NCI-H1694 treated with DMSO at 0.1 percent for 48 hours (cell line): ENCODE measurements at places on chromosomes 16 and 17.
A peak's percentile ranks its signal among the peaks of the same experiment; 100 is the strongest.

- DNase-seq, result no peak
These were observed 7.3 kb downstream of the C16orf86 start for GRCh38 chr16:67673712-67674580.

GRCh38 chr16:85844786-85845185 is 45.3 kb downstream of the COX4I1 start:
- DNase-seq, result no peak

DNA sequence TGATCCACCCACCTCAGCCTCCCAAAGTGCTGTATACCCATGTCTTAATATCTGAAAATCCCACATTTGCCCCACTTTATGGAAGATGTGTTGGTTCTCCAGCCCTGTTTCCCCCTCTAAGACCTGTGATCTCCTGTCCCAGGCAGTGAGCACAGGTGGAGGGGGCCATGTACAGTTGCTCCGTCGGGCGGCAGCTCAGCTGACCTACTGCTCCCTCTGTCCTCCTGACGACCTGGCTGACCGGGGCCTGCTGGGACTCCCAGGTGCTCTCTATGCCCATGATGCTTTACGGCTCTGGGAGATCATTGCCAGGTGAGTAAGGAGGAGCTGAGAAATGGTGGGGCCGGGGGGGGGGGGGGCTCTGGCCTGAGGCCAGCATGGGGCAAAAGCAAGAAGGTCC is 6.7 kb upstream of the RNASEK start:
- no peak for DNase-seq

- DNase-seq, result peak; percentile 6
These were observed 44.9 kb upstream of the DNAJA2 start for GRCh38 chr16:47018223-47018891.

GRCh38 chr16:55002419-55002818 is 71.8 kb downstream of the IRX5 start:
- no peak for DNase-seq

DNA sequence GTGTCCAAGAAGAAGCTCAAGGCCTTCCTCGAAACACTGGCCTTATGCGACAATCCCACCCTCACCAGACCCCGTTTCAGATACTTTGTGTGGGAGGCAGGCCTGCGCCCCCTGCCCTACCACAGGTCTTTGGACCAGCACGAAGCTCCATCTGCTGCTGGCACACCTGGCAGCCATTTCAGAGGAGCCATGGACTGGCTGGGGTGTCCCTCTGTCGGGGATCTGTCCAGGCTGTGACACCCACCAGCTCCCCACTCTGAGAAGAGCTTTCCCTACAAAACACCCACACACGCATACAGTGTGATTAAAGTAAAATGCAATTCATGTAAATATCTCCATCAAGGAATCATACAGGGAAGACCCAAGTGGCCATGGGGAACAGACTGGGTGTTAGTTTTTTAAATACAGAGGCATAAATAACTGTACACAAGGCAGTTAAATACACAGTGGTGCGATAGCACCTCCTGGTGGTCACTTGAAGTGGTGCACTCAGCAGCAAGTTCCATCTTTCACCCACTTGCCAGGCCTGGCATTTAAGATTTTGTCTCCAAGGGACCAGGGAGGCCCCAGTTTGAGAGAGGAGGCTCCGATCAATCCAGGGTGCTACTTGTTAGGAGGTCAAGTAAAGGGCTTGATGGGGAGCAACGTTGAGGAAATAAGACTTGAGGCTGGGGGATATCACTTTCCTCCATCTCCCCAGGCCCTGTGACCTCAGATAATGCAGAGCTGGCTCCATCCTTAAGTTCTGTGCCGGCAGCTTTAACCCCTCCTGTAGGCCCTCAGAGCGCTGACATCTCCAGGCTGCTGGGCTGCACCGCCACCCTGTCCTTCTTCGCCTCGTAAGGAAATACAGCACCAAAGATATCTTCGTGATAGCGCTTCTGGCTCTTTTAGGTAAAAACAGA is 43.6 kb downstream of the NOS2 start:
- peak; percentile 56 for DNase-seq

GRCh38 chr16:70653809-70654771 is 7.7 kb downstream of the IL34 start:
- DNase-seq, result peak; percentile 70

- DNase-seq, result no peak
These were observed 293.2 kb downstream of the WWOX start for GRCh38 chr16:78392585-78393195.

DNA sequence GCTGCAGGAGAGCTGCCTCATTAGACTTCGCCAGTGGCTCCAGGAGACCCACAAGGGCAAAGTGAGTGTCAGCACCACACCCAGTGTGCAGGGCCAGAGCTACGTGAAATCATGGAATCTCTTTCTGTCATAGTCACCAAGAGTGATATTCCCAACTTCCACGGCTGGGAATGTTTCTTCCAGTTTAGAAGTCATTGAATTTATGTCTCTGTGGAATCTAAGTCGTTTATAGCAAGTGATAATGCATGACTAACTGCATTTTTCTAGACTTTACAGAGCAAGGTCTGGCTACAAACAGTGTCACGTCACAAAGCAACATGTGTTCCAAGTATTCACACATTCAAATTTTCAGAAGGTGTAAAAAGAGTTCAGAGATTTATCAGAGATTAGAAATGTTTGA is 55.5 kb downstream of the SEC14L1 start:
- DNase-seq, result no peak

DNA sequence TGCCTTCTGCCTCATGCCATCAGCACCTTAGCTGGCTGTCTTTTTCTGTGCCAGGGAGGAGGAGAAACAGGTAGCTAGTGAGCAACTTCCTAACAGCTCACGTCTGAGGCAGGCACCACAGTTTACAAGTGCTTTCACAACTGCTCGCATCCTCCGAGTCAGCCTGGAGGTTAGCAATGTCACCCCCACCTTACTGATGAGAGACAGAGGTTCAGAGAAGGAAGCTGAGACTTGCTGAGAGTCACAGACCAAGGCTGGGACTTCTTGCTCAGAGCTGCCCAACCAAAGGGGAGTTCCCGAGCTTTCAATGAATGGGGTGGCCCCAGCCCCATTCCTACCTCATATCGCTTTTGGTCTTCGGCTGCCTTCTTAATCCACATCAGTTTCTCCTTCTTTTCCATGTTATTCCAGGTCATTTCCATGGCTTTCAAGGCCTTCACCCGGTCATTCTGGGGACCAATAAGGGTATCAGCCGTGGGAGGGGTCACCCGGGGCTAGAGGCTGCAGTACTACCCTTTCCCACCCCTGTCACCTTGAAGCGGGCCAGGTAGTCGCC is 9.6 kb downstream of the UBTF start:
- no peak for DNase-seq

- DNase-seq, result peak; percentile 90
These were observed 229.8 kb downstream of the KATNIP start for GRCh38 chr16:27779641-27780164.

GRCh38 chr16:83681381-83681956 is 126.3 kb upstream of the HSBP1 start:
- no peak for DNase-seq

GRCh38 chr16:86519007-86519648 is 8.8 kb downstream of the FOXF1 start:
- DNase-seq, result no peak

DNA sequence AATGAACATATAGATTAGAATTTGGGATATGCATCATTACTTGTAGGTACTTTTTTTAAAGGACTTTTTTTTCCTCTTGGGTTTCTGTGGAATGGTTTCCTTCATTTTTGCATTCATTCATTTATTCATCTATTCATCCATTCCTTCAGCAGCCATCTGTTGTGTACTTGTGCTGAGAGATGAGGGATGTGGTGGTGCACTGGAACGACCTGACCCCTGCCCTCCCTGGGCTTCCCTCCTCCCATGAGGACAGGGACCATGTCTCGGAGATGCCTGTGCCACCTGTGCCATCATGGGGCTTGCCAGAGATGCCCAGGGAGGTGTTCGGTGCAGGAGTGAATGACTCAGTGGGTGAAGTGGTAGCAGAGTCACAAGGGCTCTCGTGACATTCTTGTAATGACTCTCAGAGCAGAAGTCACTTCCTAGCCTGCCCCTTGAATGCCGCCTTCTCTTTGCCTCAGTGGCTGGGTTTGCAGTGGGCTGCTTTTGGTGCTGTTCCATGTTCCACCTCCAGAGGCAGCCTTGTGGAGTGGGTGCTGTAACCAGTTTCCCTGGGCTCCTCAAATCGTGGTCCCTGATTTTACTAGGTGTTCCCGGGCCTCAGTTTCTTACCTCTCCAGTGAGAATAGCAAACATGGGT is 43.9 kb downstream of the CLEC16A start:
- no peak for DNase-seq

- DNase-seq, result no peak
These were observed 3.6 kb upstream of the WDR24 start for GRCh38 chr16:693766-694165.

GRCh38 chr17:34582185-34582900 is 3.0 kb downstream of the TMEM132E start:
- no peak for DNase-seq

DNA sequence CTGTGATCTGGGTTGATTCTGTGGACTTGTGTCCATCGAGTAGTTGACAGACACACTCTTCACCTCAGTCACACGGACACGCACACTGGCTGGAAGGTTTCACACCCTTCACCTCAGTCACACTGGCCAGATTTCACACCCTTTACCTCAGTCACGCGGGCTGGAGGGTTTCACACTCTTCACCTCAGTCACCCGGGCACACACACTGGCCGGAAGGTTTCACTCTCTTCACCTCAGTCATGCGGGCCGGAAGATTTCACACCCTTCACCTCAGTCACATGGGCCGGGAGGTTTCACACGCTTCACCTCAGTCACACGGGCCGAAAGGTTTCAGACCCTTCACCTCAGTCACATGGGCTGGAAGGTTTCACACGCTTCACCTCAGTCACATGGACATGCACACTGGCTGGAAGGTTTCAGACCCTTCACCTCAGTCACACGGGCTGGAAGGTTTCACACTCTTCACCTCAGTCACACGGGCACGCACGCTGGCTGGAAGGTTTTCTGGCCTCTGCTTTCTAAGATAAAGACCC is 96.2 kb downstream of the PGS1 start:
- no peak for DNase-seq

DNA sequence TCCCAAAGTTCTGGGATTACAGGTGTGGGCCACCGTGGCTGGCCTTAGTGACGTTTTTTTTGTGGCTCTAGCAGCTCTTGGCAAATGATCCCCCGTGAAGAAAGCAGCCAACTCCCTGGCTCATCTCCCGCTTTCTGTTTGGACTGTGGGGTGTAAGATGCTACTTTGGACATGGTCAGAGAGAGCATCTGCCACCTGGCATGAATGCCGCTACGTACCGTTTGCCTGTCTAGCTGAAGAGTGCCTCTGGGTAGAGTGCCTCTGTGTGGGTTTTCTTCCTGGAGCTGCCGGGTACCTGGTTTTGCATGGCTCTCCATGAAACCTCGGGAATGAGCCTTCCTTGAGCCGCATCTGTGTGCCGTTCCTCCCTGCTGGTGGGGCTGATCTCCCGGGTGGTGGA is 34.3 kb downstream of the NDEL1 start:
- no peak for DNase-seq

DNA sequence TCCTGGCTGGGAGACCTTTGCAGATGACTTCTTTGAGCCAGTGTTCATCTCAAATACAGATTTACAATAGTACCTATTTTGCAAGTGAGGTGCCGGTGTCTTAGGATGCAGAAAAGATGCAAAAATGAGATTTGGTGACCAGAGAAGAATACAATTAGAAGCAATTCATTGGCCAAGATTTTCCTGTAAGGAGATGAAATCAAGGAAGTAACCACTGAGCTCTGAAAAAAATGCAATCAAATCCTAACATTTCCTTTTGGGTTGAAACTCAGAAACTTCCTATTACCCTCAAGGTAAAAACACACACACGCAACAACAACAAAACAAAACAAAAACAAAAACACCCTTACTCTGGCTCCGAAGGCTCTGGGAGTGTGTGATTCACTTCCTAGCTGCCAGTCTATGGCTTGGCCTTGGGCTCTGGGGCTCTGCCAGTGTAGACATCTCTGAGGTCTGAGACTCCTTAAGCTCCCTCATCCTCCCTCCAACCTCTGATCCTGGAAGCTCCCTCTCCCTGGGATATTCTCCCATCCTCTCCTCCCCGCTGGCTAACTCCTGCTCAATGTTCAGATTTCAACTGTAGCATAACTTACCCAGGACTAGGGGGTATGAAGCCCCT is 16.8 kb upstream of the MT4 start:
- no peak for DNase-seq

GRCh38 chr16:73237601-73238000 is 189.7 kb upstream of the ZFHX3 start:
- no peak for DNase-seq

- no peak for DNase-seq
These were observed 34.0 kb upstream of the KCNJ16 start for GRCh38 chr17:70041061-70041460.

DNA sequence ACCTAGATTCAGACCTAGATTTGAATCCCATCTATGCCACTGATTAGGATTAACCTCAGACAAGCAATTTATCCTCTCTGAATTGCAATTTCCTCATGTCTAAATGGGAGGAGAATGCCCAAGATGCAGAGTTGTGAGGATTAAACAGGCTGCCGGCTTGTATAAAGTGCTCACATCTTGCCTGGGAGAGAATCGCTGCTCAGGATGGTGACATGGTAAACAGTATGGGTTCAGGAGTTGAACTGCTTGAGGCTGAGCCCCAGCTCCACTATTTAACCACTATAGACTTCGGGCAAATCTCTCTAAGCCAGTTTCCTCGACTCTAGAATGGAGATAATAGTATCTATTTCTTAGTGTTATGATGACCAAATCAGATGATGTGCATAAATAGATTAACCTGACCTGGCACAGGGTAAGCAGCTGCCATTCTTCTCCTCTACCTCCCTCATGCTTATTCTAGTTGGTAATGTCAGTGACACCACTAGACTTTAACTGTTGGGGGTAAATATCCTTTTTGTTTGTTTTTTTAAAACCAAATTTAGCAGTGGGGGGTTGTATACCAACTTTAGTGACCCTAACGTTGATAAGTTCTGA is 732 bp upstream of the RPL27 start:
- DNase-seq, result no peak

- no peak for DNase-seq
These were observed 57.9 kb downstream of the ARSG start for GRCh38 chr17:68349157-68349556.

DNA sequence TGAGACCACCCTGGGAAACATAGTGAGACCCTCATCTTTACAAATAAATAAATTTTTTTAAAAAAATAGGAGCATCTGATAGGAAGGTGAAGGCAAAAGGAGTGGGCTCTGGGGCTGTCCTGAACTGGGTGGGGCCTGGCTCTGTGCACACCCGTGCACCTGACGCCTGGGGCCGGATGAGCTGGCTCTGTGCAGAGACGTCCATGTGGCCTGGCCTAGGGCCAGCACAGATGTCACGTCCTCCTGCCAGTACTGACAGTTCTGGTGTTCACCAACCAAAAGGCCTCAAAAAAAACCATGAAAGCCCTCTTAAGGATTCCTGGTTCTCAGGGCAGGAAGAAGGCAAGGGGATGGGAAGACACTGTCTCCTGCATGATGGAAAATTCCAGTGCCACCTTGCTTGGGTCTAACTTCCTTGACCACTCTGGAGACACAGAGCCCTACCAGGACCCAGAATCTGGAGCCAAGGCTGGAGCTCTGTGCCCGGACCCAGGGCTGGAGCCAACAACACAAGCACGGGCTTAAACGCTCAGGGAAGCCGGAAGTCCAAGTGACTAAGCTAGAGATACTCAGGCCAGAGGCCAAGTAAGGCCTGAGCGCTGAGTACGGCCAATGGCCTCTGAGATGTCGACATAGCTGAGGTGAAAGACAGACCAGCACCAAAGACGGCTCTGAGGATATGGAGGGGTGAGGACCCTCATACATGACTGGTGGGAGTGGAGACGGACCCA is 32.9 kb downstream of the COPRS start:
- DNase-seq, result peak; percentile 75

GRCh38 chr17:58232707-58233156 is 5.7 kb upstream of the LPO start:
- DNase-seq, result no peak

- no peak for DNase-seq
These were observed 65.7 kb downstream of the FBXL20 start for GRCh38 chr17:39335704-39336223.
